ENCODE measurements at places on chromosomes 2 and 18.

GRCh38 chr2:219245148-219245898, at the start of the genes GLB1L and STK16:
Gene GLB1L, minus strand, starts transcription at chr2:219245444. Its CDS starts 1,871 bp downstream, at chr2:219243573.
Gene STK16, plus strand, starts transcription at chr2:219245479. Its CDS starts 521 bp downstream, at chr2:219246000.
- peak; percentile 92 for DNase-seq

DNA sequence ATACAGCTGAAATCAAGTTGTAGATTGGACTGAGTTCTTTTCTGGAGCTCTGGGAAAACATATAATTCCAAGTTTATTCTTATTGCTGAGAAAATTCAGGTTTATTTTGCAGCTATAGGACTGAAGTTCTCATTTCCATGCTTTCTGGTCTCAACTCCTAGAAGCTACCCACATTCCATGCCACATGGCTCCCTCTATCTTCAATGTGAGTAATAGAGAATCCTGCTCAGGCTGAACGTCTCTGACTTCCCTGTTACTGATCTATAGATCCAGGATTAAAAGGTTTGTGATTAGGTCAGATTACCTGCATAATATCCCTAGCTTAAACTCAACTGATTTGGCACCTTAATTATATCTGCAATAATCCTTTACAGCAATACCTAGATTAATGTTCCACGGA, 453.8 kb upstream of the MC4R start:
- DNase-seq: no peak

DNA sequence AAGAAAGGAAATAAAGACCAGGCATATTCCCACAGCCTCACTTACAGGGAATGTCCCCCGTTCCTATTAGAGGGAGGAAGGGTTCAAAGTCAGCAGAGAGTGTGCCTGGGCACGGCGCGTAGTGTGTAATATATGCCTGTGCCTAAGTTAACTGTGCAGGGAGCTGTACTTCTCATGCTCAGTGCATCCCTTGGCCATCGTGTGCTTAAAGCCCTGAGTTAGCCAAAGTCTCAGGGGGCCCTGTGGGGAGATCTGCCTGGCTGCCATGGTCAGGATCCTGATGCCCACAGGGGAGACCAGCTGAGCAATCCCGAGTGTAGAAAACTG, 48.4 kb downstream of the TEX51 start:
- DNase-seq: no peak

GRCh38 chr2:129753261-129753660, 226.2 kb upstream of the RAB6C start:
- DNase-seq: no peak

DNA sequence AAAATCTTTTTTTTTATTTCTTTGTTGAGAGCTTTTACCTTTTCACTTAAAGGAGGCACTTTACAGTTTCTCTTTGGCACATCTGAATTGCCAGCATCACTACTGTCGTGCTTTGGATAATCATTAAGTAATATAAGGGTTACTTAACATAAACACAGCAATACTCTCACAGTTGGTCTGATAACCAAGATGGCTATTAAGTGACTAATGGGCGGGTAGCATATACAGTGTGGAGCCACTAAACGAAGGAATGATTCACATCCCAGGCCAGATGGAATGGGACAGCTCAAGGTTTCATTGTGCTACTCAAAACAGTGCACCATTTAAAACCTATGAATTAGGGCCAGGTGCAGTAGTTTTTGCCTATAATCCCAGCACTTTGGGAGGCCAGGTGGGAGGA, 28.1 kb downstream of the USP37 start:
- DNase-seq: no peak

DNA sequence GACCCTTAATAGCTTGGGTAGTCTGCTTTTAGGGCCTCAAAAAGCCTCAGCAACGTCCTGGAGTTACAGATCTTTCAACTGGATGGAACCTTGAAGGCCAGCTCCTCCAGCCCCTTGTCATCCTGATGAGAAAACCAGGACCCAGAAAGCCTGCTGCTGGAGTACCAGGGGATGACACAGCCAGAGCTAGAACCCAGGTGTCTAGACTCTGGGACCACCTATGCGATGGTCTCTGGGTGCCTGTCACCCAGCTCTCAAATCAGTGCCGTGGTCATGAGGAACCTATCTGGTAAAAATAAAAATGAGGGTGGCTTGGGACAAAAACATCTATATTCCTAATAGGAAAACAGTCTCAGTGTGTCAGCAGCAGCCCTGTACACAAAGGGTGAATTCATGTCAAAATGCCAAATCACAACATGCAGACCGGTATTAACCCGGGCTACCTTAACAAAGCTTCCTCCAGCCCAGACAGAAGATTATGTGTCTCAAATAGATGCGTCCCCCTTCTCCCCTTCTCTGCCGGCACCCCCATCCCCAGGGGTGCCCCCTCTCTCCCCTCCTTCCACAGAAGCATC, 28.5 kb downstream of the SMAD7 start:
- DNase-seq: no peak

DNA sequence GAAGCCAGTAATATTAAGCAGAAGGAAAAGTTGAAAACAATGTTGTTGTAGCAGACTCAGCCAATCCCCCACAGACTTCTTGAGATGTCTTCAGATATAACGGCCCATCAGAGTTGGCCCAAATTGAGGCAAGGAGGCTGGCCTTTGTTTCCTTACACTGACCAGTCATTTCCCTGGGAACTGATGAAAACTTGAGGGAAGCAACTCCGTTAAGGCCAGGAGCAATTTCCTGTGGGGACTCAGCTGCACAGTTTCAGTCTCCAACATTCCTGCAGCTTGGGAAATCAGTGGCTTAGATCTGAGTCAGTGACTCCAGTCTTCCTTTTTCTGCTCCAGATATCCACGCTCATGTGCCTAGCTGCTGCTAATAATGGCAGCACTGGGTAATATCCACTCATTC, 75.7 kb downstream of the FTCDNL1 start:
- DNase-seq: no peak

- peak; percentile 52 for DNase-seq
Observed at GRCh38 chr2:227106845-227107759, 56.9 kb downstream of the COL4A4 start.

GRCh38 chr2:199302851-199303250, 154.9 kb downstream of the SATB2 start:
- DNase-seq: no peak

DNA sequence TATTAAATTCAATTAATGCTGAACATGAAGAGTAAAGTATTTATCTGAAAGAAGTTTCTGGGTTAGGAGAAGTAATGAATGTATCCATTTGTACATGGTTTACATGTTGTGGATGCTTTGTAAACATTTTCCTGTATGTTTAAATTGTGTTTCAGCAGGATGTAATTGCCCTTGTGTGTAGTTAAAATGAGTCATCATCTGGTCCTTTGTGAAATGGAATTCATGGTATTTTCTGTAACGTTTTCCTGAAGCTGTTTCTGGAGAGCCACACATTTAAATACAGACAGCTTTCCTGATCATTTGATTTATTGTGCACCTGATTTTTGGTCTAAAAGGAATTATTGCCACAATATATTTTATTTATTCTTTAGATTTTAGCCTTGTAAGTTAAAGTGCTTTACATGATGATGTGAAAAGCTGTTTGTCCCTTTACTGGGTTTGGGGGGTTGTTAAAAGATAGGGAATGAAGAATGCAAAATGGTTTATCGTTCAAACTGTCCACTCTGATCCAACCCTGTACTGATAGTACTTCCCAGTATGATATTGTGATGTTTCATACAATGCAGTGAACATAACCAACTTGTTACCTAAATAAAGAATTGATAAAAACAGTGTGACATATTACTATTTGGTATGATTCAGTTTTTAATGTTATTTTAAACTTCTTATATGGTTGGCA, 41.7 kb upstream of the SLC3A1 start:
- DNase-seq: no peak

- DNase-seq: no peak
Observed at GRCh38 chr18:34121200-34121721, 103.5 kb downstream of the NOL4 start.

DNA sequence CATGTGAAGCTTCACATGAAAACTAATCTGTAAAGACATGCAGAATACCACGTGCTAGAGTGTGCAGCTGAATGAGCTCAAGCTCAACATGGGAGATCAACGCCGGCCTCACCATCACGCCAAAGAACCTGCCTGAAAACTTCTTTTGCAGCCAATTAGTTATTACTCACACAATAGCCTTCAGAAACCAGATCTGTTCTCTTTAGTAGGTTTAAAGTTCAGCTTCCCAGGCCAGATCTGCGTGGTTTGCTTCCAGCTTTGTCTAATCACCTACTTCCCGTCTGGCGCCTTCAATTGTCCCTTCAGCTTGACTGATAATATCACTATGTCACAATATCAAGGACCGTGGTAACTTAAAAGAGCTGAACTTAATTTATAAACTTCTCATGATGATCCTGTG, 68.0 kb upstream of the ZNF236 start:
- no peak for DNase-seq

DNA sequence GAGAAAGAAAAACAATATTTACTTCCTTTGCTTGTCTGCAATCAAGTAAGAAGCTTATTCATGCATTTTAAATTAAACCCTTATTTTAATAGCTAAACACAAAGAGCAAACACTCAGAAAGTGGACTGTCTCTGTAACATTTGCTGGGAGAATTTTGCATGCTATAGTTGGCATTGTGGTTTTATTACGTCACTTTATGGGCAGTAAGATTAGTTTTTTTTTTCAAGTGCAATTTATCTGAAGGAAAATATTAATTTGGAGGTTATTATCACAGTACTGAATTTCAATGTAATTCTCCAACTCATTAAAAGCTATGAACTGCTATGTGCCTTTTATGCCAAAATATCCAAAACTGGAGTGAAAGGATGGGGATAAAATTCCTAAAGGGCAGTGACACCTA, 103.3 kb downstream of the TMEFF2 start:
- DNase-seq: no peak

Data from stimulated activated CD4-positive, alpha-beta T cell treated with anti-CD3 and anti-CD28 coated beads, Interleukin-15, amount 100 ng/mL, for 24 hours (primary cell).